ENCODE measurements at places on chromosomes 2 and 18.

GRCh38 chr2:67445652-67446268, 48.6 kb downstream of the ETAA1 start:
- no peak for DNase-seq

GRCh38 chr2:86396291-86396785, 44.8 kb upstream of the KDM3A start:
- no peak for DNase-seq

- DNase-seq = no peak
Measured at GRCh38 chr18:80198994-80199748, 48.1 kb downstream of the PARD6G start.

- DNase-seq = no peak
Measured at GRCh38 chr18:49768051-49768391, 45.3 kb downstream of the ACAA2 start.

GRCh38 chr2:240124651-240125030, 11.5 kb downstream of the COPS9 start:
- no peak for DNase-seq

DNA sequence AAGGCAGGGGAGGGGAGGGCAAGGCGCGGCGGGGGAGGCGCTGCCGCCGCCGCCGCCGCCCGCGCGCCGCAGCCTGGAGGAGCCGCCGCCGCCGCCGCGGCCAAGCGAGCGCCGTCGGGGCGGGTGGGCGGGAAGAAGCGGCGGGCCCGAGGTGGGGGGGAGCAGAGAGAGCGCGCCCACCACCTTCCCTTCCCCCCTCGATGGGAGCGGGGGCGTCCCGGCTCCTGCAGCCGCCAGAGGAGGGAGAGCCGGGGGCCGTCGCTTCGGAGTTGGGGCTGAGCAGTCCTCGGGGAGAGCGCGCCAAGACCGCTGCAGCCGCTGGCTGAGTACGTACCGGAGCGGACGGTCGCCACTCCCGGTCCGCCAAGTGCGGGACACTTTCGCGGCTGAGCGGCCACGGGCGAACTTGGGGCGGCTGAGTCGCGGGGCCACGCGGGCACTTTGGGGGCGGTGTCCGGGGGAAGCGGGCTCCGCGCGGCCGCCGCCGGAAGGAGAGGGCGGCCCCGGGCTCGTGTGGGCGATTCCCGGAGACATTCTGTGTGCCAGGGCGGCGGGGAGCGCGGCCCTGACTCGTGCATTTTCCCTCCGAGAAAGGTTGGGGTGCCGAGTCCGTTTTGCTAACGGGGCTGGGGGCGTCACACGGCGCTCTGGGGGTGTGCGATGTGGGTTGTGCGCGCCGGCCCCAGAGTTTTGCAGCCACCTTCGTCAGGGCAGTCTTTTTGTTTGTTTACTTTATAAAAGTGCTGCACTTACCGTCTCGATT, at the start of gene NAB1:
Gene NAB1 (plus strand): TSS at position 49 of the 763 bp plus-strand sequence. CDS start 10,094 bp downstream, outside the sequence.
- DNase-seq = no peak

DNA sequence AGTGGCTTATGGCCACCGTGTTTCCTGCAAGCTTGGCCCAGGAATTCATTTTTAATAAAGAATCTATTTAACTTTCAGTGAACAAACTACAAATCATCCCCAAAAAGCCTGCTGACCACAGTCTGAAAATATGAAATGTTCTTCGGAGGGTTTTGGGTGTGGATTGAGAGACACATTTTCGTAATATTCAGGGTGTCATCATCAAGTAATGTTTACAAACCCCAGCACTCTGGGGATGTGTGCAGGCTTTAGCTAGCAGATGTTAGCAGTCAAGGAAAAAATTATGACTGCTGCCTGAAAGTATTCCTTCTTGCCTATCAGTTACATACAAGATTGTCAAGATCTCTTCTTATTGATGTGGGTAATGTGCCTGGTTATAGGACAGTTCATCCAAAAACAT, 143.9 kb upstream of the FN1 start:
- DNase-seq = no peak

- DNase-seq = no peak
Measured at GRCh38 chr2:186848873-186849578, at the start of gene ZSWIM2. TSS of gene ZSWIM2 (minus strand) at chr2:186849170. CDS start at chr2:186849130, 40 bp downstream.
